ENCODE measurements at places on chromosomes 2 and 18.
A peak's percentile ranks its signal among the peaks of the same experiment; 100 is the strongest.

DNA sequence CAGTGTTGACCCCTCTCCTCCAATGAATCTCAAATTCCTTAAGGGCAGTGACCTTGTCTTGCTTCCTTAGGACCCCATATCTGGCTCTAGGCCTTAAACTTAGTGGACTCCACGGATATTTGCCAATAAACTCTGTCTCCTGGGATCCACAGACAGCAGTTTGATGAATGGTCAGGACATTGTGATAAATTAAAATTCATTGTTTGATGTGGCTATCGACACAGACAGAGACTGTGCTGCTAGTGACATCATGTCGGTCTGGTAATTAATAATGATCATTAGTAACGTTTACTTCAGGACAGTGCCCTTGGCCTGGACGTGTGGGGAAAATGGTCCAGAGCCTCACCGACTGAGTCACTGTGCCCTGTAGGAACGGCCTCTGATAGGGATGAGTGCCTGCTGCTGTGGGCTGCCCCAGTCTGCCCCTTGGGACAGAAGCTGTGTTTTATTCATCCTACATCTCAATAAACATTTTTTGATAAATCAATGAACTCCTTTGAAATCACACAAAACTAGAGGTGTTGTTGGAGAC lies 5.2 kb upstream of the SLC35F6 start:
- no peak for DNase-seq

DNA sequence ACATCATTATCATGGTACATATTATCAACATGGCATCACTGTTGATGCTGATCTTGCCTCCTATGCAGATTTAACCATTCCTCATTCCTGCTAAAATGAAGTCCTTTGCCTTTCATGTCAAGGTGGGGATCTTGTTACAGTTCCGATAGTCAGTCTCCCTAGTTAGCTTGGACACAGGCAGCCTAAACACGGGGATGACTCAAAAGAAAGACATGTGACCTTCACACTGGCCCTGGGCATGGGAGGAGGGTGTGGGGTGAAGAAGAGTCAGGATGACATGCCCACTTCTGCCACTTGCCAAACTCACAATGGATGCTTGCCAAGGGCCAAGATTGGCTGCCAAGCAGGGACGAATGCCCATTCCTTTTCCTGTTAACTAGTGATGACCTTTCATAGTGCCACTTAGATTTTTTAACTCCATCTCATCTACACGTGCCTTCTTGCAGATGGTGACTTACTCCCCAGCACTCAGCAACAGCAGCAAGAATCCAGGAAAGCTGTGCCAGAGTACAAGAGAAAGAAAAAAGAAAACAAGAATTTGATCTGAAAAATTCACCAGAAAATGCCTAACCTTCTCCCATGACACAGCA lies 13.9 kb upstream of the SLC1A4 start:
- no peak for DNase-seq

- DNase-seq, result no peak
Observed at GRCh38 chr2:169286624-169287231, 75.6 kb downstream of the LRP2 start.

GRCh38 chr2:129199501-129199900 lies 780.0 kb upstream of the RAB6C start:
- no peak for DNase-seq

DNA sequence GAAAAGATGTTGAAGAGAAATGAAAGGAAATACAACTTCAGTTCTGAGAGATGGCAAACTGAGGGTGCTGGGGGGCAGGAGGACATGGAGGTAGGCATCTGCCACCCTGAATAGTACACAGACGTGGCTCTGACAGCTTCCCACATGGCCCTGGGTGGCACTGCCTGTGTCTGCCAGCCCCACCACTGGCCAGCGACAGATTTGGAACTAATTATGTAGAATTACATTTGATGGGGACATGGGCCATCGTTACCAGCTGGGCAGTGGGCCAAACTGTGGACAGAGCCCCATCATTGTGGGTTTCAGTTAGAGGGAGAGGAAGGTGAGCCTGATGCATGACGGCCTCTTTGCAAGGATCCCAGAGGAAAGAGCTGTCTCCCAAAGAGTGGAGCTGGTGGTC lies 216.0 kb upstream of the HAAO start:
- no peak for DNase-seq

GRCh38 chr2:232623768-232624765 lies 9.3 kb upstream of the EFHD1 start:
- no peak for DNase-seq

DNA sequence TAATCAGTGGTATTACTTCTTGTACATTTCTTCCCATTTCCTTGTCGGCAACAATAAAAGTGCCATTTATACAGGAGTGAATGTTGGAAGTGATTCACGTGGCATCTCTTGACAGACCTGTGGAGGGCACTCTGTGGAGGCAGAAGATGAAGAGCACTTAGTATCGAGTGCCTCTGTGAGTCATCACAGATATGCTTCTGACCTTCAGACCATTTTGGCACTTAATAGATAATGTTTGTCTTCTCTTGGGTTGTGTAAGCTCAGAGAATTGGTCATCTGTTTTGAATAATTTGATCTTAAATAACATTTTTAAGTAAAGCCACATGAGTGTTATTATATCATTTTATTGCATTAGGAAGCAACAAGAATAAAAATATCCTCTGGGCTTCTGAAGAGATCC lies 305.5 kb downstream of the PTPRM start:
- DNase-seq, result no peak

DNA sequence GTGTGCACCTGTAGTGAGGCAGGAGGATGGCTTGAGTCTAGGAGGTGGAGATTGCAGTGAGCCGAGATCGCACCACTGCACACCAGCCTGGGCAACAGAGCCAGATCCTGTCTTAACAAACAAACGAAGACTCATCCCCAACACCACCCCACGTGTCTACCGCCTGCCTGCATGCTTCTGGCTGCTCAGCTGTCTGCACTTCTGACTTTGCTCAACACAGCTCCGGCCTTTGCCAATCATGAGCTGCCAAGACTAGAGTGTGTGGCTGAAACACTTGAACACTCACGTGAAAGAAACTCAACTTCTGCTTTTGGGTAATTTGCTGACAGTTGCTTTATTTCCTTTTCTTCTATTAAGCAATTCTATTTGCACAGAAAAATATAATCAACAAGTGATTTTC lies 32.1 kb upstream of the SP3 start:
- no peak for DNase-seq

DNA sequence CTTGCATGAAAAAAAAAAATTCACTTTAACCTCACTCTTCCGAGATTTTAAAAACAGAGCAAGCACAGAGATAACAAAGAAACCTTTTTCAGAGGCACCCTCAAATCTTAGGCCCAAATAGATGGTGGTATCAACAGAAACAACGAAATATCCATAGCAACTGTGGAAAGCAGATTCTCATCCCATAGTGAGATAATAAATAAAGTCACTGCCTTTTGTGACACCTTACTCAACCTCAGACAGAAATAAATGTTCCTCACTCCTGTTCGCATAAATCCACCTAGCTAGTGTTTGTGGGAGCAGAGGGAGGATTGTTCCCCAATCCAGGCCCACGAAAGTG lies 60.9 kb upstream of the RTN4 start:
- no peak for DNase-seq

DNA sequence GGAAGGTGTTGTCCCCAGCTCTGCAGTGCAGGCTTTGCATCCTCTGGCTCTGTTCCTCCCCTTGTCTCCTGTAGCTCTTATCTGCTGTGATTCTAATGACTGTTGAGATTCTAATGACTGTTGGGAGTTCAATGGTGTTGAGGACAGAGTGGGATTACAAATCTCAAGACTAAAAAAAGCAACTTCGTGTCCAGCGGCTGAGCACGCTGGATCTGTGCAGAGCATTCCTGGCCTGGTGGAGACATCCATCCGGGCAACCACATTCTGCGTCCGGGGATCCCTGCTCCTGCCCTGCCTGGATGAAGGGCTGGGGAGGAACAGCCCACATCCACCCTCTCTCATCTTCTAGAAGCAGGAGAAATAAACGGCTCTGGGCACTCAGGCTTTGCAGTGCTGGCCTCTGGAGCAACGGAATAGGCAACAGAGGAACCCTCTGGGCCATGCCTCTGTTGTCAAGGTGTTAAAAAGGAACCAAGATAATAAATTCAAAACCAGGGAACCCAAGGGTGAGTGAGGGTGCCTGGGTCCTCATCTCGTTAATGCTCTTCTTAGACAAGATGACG lies 106.7 kb upstream of the ASB18 start:
- no peak for DNase-seq

DNA sequence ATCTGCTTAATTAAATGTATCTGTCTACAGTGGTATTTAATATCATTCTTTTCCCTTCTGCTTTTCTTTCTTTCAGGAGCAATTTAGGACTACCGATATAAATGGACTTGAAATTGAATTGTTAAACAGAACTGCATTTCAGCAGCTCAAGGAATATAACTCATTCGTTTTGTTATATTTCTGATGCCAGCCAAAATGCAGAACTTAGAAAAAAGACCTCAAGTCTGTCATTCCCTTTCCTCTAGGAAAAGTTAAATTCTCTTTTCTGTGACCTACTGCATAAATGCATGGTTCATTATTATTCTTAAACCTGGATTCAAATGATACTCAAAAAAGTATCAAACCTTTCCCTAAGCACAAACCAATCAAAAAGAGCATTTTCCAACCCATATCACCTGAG lies 21.4 kb downstream of the FTCDNL1 start:
- no peak for DNase-seq

- DNase-seq, result no peak
Observed at GRCh38 chr18:77177009-77177408, 44.4 kb upstream of the MBP start.

- DNase-seq, result no peak
Observed at GRCh38 chr2:181458871-181459270, 1.7 kb downstream of the ITGA4 start.

DNA sequence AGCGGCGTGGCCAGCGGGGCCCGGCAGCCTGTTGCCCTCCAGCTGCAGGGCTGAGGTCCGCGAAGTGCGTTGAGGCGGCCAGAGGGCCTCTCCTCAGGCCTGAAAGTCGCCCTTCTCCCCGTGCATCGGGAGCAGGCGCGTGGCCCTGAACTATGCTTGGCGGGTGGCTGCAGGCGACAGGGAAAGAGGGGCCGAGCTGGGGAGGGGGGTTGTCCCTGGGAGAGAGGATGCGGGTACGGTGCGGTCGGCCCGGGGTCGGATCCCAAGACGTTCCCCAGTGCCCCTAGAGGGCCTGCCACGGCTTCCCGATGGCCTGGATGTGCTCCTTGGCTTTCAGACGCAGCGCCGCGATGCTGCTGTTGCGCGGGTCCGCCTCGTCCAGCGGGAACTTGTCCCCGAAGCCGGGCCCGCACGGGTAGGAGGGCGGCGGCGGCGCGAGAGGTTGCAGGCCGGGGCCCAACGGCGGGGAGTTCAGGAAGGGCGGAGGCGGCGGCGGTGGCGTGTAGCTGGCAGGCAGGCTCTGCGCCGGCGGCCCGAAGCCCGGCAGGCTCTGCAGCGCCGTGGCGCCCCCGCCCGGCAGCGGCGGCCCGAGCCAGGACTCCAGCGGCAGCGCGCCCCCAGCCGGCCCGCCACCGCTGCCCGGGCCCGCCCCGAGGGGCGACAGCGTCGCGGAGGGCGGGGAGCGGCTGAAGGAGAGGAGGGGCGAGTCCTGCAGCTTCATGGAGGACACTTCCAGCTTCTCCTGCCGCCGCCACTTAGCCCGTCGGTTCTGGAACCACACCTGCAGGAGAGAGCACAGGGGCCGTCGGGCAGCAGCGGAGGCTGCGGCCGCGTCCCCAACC lies 4.3 kb downstream of the RAX start:
- DNase-seq, result peak; percentile 55

GRCh38 chr2:72834596-72834995 lies 8.8 kb upstream of the EXOC6B start:
- DNase-seq, result no peak

DNA sequence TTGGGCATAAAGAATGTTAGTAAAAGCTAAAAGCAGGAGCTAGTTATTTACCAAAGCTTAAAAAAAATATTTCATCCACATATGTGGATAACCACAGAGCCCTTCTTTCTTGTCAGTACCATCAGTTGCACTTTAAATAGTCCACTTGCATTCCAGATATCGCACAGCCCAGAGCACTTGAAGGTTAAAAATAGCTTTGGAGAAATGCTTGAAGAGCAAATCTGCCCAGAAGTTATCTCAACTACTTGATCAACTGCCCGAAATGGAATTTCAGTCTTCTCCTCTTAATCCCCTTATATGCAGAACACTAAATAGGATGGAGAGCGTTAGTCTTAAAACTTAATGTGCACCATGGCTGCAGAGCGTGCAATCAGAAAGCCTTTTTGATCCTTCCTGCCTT lies 148.3 kb downstream of the PLEKHA3 start:
- DNase-seq, result no peak

- no peak for DNase-seq
Observed at GRCh38 chr2:127563458-127564428, 28.3 kb downstream of the MYO7B start.

DNA sequence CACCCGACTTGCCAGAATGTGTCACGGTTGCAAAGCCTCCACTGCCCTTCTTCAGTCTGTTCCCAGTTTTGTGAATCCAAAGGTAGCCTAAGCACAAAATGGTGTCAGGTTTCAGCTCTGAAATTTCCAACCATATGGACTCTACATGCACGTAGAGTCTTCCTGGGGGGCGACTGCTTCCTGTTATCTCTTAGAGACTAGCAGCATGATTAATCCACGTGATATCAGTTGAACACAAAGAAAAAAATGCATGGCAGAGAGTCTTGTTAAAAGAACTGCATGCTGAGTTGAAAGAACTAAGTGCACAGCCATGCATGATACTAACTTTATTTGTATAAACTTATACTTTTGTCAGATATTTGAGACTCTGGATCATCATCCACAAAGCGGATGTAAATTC lies 404.4 kb downstream of the SOCS6 start:
- DNase-seq, result no peak

DNA sequence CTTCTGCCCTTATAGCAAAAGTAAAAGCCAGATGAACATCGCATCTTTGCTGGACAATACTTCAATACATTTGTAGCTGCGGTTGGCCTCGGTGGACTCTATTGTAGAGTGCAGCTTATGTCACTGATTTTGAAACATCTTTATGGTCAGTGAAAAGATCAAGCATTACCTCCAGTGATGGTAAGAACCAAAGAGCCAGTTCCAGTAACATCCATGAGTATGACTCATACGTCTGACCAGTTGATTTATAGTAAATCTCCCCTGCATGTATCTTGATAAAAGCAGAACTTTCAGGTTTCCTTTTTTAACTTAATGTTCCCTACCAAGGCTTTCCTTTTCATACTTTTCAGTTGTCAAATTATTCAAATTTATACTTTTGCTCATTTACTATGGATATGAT lies 119.2 kb upstream of the HNRNPA3 start:
- no peak for DNase-seq
